ENCODE measurements at places on chromosomes 4 and X.

- DNase-seq = no peak
These were observed 1.5 kb downstream of the ITM2A start for GRCh38 chrX:79365591-79365990.

DNA sequence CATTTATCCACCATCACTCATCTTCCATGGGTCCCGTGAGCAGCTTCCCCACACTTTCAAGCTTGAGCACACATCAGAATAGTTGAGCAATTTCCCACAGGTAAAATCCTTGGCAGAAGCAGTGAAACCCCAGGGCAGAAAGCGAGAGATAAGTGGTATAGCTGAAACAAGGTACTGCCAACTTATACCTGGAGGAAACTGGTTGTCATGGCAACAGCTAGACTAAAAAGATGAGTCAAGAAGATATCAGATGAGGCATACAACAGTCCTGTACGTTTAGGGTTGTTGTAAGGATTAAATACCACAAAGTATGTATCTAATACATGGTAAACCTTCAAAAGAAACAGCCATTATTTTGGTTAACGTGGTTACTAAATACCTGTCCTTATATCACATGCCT, 66.9 kb upstream of the PHOX2B start:
- DNase-seq = no peak

DNA sequence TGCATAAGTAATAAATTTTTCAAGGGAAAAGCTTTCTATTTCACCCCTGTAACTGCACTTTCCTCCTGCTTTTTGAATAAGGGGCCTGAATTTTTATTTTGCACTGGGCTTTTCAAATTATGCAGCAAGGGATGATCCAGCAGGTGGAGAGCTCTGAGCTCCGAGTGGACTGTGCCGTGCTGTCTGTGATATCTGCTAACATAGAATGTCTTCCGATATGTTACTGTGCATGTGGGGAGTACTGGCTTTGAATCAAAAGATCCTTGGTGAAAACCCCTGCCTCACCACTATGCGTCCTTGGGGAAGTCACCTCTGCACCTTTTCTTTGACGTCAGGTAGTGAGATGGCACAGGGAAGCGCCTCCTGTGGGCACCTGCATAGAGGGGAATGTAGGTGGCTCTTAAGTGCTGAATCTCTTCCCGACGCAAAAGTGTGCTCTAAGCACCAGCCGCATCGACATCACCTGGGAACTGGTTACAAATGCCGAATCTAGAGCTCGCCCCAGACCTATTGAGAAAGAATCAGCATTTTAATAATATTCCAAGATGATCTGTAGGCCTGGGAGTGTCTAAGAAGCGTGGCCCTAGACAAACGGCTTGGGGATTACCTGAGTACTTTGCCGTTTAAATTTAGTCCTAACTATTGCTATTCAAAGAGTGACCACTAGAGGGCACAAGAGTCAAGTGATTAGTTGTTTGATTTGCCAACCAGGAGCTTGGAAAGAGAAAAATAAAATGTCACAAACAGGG, 19.2 kb upstream of the WFS1 start:
- DNase-seq = no peak

DNA sequence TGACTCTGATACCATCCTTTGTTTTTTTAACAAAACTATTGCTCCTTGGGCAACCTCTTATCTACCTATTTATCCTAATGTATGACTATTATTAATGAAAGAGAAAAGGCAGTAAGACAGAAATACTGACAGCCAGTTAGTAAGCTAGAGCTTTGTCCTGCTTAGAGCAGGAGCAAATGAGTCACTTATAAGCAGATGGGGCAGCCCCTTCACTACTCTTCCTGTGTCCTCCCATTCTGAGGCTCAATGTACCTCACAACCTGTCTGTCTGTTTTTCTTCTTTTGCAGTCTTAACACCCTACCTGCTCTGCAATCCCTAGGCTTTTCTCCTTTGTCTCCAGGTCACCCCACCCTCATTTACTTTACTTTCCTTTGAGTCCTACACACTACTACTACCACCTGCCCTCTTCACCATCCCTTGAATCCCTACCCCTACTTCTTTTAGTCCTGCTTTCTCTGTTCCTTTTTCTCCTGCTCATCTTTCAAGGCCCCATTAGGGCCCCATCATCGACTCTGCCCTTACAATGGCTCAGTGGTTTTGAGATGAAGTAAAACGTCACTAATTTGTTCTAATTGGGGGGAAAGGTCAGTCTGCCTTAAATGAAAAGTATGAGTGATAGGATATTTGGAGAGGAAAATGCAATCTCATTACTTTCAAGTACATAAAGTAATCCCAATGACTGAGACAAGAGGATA, 294.3 kb downstream of the GUCY2F start:
- no peak for DNase-seq

DNA sequence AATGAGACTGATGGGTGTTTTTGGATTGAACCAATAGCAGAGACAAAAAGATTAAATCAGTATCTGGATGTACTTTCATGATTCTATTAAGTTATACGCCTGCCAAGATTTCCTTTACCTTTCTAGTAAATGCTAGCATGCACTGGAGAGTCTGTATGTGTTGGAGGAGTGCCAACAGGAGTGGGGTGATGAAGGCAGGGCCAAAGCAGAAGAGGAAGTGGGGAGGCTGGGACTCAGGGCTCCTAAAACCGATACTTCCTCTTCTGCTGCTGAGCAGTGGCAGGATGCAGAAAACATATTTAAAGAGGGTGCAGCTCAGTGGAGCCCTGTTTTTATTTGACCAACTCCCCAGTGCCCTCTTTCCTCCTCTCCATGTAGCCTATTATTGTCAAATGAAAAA, 5.6 kb downstream of the CYSLTR1 start:
- no peak for DNase-seq

DNA sequence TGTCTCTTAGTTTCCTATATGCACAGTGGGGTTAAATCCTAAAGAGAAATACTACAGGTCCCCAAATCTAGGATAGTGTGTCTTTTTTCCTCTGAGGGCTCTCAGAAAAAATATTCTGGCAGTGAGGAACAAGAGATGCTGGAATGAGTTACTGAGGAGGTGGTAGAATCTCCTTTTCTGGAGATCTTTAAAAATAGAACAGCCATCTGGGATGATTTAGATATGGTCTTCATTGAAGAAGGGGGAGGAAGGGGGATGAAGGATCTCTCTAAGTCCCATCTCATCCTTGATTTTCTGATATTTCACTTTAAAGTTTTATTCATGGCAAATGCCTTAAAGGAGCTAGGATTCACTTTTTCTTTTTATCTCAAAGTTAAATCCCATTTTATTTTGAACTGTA, 235.0 kb downstream of the MAML3 start:
- no peak for DNase-seq
